ENCODE measurements at places on chromosomes 7 and 10.

DNA sequence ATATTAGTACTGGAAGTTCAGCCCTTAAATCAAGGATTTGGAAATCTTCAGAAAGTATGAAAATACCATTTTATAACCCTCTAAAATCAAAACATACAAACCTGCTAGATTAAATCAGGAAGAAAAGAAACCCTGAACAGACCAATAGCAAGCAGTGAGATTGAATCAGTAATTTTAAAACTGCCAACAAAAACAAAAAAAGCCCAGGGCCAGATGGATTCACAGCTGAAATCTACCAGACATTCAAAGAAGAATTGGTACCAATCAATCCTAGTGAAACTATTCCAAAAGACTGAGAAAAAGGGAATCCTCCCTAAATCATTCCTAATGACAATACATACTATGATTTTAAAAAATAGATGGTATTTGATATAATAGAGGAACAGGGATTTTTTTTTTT is 70.1 kb downstream of the MCU start:
- no peak for DNase-seq

- DNase-seq, result peak; percentile 56
These were observed 138.9 kb upstream of the CDK13 start for GRCh38 chr7:39811161-39811614.

- no peak for DNase-seq
These were observed 66.0 kb upstream of the PAPSS2 start for GRCh38 chr10:87593702-87594101.

DNA sequence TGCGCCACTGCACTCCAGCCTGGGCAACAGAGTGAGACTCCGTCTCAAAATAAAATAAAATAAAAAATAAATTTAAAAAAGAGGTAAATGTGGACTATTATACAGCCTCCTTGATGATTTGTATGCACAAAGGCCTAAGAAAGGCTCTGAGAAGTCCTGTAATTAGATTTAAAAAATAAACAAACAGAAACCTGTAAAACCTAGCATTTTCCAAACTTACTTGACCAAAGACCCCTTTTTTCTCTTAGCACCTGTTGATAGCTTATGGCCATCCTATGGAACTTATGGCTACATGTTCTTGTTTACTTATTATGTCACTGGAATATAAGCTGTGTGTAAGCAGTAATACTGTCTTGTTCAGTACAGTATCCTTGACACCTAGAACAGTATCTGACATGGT is 5.7 kb downstream of the DNAJC2 start:
- no peak for DNase-seq

DNA sequence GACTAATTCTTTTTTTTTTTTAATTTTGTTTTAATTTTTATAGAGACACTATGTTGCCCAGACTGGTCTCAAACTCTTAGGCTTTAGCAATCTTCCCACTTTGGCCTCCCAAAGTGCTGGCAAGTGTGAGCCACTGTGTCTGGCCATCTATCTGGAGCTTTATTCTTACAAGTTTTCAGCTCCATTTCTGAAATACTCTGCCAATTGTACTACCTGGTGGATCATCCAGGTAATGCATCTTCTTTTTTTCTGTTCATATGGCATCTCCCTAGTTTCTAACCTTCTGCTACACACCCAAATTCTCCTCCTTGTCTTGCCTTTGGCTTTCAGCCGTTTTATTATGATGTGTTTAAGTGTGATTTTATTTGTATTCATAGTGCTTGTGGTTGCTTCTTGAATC is 40.2 kb downstream of the ZNF365 start:
- DNase-seq, result peak; percentile 10

DNA sequence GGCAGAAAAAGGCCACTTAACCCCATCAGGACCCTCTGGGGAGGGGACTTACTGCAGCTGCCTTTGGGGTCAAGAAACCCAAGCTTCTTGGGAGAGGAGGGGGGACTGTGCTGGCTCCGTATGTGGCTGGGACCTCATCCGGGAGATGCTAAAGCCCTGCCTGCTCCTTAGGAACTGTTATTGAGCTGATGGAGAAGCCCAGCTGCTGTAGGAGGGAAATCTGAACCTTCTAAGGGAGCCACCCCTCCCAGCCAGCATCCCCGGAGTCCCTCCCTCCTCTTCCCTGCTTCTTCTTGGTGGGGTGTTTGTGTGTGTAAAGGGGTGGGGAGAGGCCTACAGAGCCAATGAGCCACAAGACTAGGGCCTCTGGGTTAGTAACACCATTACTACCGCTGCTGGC is 8.2 kb downstream of the KCNIP2 start:
- DNase-seq, result no peak

DNA sequence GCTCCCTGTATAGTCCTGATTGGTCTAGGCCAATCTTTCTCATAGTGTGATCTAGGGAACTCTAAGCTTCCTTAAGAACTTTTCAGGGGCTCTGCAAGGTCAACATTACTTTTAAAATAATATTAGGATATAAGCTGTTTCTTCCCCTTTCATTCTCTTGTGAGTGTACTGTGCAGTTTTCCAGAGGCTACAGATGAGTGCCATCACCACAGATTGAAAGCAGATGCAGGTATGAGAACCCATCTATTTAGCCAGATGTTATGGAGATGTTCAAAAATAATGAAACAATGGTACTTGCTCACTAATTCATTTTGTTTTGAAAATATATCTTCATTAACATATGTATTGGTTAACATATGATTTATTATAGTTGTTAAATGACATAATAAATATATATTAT is 169.2 kb upstream of the SEMA3A start:
- DNase-seq, result no peak
